RPMI8226 (cell line): ENCODE measurements at places on chromosomes 2 and 18.

DNA sequence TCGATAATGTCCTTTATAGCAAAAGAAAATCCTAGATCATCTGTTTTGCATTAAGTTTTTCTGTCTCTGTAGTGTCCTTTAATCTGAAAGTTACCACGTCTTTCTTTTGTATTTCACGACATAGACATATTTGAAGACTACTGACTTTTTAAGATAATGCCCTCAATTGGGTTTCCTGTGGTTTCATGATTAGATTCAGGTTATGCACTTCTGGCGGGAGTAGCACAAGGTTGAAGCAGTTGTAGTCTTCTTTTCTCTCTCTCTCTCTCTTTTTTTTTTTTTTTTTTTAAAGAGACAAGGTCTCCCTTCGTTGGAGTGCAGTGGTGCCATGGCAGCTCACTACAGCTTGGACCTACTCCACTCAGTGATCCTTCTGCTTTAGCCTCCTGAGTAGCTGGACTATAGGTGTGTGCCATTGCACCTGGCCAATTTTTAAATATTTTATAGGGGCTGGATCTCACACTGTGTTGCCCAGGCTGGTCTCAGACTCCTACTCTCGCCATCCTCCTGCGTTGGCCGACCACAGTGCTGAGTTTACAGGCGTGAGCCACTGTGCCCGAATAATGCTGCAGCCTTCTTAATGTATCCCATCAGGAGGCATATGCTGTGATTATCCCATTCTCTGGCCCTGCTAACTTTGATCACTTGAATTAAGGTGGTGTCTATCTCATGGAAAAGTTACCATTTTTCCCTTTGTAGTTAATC is 3.9 kb downstream of the INPP4A start:
- peak; percentile 76 for DNase-seq

GRCh38 chr2:126784045-126784444 is 114.6 kb upstream of the TEX51 start:
- peak; percentile 18 for DNase-seq

GRCh38 chr2:88191722-88192042 is 21.5 kb downstream of the THNSL2 start:
- DNase-seq = no peak

- DNase-seq = no peak
Measured at GRCh38 chr2:237143676-237144440, 58.2 kb downstream of the COPS8 start.

- peak; percentile 57 for DNase-seq
Measured at GRCh38 chr2:222708274-222708710, 36.8 kb downstream of the MOGAT1 start.

- no peak for DNase-seq
Measured at GRCh38 chr2:17303521-17303920, 214.7 kb downstream of the RAD51AP2 start.

GRCh38 chr2:146927080-146927711 is 917.6 kb upstream of the ACVR2A start:
- peak; percentile 10 for DNase-seq

GRCh38 chr2:12762976-12763375 is 46.2 kb downstream of the TRIB2 start:
- no peak for DNase-seq

DNA sequence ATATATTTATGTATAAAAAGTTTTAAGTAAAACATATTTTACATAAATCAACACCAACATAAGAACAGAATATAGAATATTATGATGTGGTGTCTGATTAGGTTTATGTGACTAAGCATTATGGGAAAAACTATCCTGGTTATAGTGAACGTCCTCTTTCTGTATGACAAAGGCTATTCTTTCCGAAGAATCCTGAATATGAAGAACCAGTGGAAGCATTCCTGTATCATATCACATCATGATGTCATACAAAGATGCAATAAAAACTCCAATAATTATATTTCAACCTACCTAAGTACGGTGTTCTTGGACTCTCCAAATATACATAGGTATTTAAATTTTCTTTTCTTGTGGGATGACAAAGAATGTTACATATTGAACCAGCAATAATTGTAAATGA is 37.5 kb upstream of the HDAC4 start:
- no peak for DNase-seq

DNA sequence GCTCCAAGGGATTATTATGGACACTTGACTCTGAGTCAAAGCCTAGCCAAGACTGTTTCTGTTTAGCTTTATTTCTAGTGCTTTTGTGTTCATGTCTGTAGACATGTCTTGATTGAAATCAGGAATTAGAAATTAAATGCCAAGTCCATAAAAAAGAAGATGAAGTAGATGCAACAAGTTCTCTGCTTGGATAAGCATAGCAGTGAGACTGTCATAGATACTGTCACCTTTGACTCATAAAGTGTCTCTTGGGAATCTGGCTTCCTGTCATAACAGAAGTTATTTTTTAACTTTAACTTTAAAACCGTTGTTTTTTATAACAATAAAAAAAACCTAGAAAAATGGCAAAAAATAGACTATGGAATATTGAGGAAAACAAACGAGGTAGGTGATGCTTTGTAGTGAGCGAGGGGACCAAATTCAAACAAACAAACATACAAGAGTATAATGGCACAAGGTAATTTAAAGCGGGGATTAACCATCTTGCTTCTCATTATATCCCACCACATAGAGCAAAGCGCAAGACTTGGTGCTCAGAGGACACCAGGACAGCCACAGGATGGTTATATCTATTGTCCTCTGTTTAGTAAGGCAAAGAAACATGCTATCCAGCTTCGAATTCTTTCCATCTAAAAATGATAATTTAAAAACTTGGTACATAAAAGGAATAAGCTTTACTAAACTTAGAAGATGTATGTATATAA is 64.6 kb downstream of the CD226 start:
- no peak for DNase-seq

GRCh38 chr2:240725266-240725665 is 33.6 kb downstream of the AQP12A start:
- no peak for DNase-seq

- DNase-seq = no peak
Measured at GRCh38 chr2:1697601-1698000, 46.7 kb downstream of the PXDN start.

DNA sequence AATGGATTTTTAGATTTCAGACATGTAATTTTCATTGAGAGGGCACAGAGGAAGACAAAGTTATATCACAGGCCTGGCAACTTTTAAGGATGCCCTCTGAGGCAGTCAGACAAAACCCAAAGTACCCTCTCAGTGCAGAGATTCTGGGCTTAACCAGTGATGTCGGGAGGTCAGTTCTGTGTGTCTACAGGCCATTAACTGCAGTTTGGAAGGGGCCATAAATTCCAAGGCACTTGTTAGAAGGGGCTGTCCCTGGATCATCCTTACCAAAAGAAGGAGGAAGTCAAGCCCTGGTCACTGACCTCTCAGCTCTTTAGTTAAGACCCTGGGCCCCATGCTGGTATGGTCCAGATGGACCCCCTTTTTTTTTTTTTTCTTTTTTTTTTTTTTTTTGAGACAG is 60.7 kb downstream of the LRRFIP1 start:
- DNase-seq = no peak

DNA sequence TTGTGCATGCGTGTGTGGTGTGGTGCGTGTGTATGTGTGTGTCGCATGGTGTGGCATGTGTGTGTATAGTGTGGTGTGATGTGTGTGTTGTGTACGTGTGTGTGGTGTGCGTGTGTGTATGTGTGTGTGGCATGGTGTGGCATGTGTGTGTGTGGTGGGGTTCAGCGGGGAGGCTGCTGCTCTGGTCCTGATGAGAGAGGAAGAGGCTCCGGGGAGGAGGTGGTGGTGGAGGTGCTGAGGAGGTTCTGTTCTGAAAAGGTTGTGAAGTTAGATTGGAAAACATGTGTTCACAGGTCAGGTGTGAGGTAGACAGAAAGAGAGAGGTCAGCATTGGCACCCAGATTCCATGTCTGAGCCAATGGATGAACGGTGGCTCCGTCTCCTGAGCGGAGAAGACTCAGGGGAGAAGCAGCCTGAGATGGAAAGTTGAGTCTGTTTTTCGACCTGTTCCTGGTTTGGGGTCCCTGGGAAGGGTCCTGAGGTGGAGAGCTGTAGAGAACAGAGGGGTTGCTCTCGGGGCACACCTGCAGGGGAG is 67.2 kb upstream of the HDAC4 start:
- DNase-seq = no peak

DNA sequence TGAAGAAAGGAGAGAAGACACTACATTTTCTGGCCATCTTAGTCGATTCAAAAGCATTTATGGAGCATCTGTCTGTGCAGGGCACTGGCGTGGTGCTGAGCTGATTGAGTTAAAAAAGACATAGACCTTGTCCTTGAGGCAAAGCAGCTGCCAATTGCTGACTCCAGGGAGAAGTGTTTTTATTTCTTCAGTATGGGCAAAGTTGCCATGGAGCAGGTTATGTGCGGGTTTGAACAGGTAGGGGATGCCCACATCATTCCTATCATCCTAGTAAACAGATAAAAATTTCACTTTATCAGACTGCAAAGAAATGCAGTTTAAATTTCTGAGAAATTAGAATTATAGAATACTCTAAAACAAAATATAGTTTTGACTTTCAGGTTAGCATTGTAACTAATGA is 125.8 kb downstream of the NUP35 start:
- no peak for DNase-seq

GRCh38 chr18:3623769-3624545 is 174.0 kb downstream of the TGIF1 start:
- DNase-seq = peak; percentile 47

DNA sequence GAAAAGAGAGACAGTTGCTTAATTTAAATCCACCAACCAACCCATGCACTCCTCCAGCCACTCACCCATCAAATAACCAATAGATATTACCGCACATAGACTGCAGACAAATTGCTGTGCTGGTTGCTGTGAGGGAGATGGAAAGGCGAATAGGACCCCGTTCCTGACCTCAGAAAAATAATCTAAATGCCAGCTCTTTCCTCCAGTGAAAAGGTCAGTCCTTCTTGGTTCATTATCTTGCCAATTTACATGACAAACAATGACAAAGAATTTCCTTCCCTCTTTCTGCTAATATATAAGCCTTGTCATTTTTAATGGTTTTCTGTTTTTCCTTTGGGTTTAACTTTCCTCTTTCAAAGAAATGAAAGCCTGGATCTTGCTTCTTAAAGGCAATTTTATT is 61.6 kb downstream of the MEP1B start:
- no peak for DNase-seq

- DNase-seq = no peak
Measured at GRCh38 chr2:34178482-34178881, 579.4 kb upstream of the FAM98A start.

DNA sequence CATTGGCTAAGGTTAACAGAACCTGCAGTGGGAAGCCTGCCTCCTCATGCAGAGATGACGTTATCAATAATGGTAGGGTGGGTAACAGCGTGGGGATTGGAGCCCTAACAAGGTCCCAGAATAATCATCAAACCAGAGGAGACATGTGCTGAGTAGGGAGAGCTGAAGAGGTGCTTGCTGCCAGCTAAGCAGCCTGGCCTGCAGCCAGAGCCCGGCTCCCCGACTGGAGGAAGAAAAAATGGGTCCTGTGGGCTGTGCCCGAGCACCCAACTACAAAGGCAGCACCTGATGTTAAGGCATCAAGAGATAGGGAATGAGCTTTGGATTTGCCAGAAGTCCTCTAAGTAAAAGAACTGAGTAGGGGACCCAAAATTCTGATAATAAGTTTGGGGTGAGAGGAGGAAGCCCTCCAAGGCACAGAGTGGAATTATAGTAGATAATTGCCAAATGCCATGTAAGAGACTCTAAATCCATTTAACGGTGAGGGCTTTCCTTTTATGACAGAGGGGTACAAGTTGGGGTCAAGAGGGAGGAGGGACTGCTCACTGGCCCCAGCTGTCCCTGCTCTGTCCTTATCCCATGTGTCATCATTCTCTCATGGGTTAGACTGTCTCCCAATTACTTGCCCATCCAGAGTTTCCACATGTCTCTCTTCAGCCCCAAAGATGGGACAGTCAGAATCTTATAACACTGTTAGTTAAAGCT is 156.1 kb downstream of the ANTXR1 start:
- peak; percentile 15 for DNase-seq

DNA sequence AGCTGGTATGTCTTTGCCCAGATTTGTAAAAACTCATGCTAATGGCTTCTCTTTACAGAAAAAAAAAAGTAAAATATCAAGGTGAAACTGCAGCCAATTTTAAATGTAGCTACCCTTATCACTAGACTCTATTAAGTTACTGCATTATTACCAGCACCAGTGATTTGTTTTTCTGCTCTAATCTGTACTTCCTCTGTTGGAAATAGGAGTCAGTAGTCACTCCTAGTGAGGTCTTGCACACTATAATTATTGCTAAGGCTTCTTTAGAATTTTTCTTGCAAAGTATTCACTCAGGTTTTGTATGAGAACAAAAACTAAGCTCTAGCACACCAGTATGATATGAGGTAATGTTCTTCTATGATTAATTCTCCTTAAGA is 215.5 kb downstream of the XIRP2 start:
- no peak for DNase-seq

GRCh38 chr2:157152362-157152761 is 105.1 kb upstream of the GALNT5 start:
- no peak for DNase-seq

DNA sequence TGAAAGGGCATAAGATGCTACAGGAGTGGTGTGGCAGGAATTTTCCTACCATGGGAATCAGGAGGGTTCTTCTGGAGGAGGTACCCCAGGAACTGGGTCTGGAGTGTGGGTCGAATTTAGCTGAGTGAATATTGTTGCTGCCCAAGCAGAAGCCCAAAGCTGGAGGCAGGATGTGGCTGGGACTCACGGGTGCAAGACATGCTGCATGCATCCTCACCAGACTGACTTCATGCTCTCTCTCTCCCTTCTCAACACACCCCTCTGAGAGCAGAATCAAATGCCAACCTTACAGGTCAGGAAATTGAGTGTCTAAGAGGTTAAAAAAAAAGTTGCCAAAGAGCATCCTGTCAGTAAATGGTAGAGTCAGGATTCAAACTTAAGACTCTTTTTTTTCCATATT is 78.8 kb upstream of the TTC39C start:
- DNase-seq = no peak

GRCh38 chr2:171095014-171095582 is 65.6 kb downstream of the TLK1 start:
- no peak for DNase-seq

- DNase-seq = no peak
Measured at GRCh38 chr2:161569401-161569800, 54.8 kb upstream of the SLC4A10 start.

DNA sequence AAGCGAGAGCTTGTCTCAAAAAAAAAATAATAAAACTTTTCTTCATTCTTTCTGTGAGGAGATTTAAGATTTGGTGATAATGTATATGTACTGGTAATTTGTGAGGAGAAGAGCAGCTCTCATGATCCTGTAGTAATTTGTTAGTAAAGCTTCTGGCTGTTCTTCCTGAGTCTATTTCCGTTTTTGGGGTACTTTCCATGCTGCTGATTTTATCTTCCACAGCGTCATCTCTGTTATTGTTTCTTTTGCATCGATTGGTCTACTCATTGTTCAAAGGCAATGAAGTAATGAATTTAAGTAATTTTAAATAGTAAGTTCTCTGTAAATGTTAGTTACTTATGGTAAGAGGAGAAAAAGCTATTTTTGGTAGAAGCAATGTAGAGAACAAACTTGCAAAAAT is 12.0 kb downstream of the NDUFAF7 start:
- no peak for DNase-seq

DNA sequence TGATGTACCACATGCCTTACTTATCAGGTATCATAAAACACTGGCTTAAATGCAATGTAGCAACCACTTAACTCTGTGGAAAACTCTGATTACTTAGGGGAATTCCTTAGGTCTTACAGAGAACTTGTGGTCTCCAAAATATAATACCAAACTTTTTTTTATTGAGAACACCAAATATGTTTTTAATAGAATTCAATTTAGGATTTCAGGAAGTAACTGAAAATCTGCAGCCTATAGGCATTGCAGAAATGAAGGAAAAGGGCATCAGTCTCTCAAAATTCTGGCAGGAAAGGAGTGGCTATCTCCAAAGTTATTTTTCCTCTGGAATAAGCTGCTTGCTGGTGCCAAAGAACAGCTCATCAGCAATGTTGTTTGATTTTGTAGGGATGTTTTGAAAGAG is 105.3 kb upstream of the UGP2 start:
- no peak for DNase-seq
